ENCODE measurements at places on chromosomes 7 and 10. TPM values are rescaled to one million over a fixed set of nuclear protein-coding genes. Genes with fewer than 3 reads are reported as not detected.

Gene BAIAP2L1
- total RNA-seq: 4.5 TPM

Gene DRGX
- not detected for total RNA-seq

GRCh38 chr7:26598867-26599266, 265.5 kb downstream of the SKAP2 start:
- no peaks in the 10 kb centered on the region for H3K4me1 ChIP-seq
- no peak overlapping the region for H3K4me3 ChIP-seq
- no peak overlapping the region for H3K27ac ChIP-seq
- H3K36me3 ChIP-seq: no peaks in the 10 kb centered on the region

DNA sequence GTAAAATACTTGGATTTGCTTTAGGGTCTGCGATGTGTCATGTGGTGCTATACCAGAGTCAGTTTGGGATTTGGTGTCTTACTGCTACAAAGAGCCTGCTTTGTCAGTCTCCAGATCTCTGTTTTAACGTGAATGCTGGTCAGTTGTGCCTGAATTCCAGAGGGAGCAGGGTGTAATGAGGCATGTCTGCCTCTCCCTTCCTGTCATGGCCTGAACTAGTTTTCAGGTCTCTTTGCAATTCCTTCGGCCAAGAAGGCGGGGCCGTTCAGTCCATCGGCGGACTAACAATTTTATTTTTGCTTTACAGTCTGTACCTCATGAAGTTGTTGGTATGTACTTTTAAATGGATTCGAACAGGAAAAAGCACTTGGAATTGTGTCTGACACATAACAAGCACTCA, 465.1 kb upstream of the ADARB2 start:
- H3K36me3 ChIP-seq: no peaks in the 10 kb centered on the region
- DNase-seq: no peak
- H3K4me3 ChIP-seq: no peak overlapping the region

DNA sequence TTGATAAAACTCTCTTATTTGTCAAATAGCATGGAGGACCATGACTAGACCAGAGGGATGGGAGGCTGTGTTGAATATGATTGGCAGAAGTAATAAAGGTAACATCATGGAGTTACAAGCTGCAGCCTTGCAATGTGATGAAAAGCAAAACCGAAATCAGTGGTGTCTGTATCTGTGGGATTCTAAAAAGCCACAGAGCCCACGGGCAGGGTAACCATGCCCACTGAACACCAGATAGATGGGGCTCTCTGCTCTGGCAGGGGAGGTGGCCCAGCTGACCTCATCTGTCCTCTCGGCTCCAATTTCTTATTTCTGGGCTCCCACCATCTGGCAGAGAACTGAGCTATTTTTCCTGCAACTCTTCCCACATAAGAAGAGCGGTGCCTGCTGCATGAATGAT, 1072.2 kb downstream of the GATA3 start:
- H3K4me1 ChIP-seq: no peaks in the 10 kb centered on the region
- peaks cover 3% of the 10 kb centered on the region for H3K27me3 ChIP-seq
- H3K36me3 ChIP-seq: no peaks in the 10 kb centered on the region
- no peak overlapping the region for H3K27ac ChIP-seq
- no peak for DNase-seq
- no peak overlapping the region for H3K4me3 ChIP-seq

DNA sequence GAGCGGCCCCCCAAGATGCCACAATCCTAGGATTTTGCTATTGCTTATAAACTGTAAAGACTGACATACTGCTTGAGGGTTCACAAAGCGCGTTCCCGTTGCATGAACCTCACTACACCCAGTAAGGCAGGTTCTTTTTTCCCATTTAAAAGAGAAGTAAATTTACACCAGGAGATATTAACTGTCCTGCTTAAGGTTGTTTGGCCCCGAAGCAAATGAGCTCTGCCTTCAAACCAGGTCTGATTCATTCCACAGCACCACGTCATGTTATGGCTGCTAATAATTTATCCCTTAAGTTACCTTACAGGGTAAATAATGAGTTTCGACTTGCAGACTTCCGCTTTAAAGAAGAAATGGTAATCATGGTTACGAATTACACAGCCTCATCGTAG, 559 bp upstream of the FKBP14 start:
- peak overlapping the region; percentile 75 for H3K27ac ChIP-seq
- no peak overlapping the region for H3K4me3 ChIP-seq
- H3K27me3 ChIP-seq: no peaks in the 10 kb centered on the region
- H3K4me1 ChIP-seq: peaks cover 32% of the 10 kb centered on the region
- peaks cover 2% of the 10 kb centered on the region for H3K36me3 ChIP-seq

GRCh38 chr10:7007600-7008190, 403.1 kb downstream of the SFMBT2 start:
- no peaks in the 10 kb centered on the region for H3K36me3 ChIP-seq
- no peak for DNase-seq
- no peak overlapping the region for H3K4me3 ChIP-seq
- H3K4me1 ChIP-seq: no peaks in the 10 kb centered on the region
- no peak overlapping the region for H3K27ac ChIP-seq
- H3K27me3 ChIP-seq: no peaks in the 10 kb centered on the region

GRCh38 chr10:102131286-102132170, 1.3 kb upstream of the PPRC1 start:
- peak overlapping the region; percentile 98 for H3K27ac ChIP-seq
- H3K4me3 ChIP-seq: no peak overlapping the region
- peaks cover 32% of the 10 kb centered on the region for H3K4me1 ChIP-seq
- no peaks in the 10 kb centered on the region for H3K27me3 ChIP-seq
- no peak for DNase-seq

Measured in activated CD4-positive, alpha-beta memory T cell treated with anti-CD3 and anti-CD28 coated beads for 36 hours (primary cell).